SHP77 (cell line): ENCODE measurements at places on chromosomes 6 and 20.

GRCh38 chr20:62052842-62053464, 12.7 kb downstream of the TAF4 start:
- no peak for DNase-seq

DNA sequence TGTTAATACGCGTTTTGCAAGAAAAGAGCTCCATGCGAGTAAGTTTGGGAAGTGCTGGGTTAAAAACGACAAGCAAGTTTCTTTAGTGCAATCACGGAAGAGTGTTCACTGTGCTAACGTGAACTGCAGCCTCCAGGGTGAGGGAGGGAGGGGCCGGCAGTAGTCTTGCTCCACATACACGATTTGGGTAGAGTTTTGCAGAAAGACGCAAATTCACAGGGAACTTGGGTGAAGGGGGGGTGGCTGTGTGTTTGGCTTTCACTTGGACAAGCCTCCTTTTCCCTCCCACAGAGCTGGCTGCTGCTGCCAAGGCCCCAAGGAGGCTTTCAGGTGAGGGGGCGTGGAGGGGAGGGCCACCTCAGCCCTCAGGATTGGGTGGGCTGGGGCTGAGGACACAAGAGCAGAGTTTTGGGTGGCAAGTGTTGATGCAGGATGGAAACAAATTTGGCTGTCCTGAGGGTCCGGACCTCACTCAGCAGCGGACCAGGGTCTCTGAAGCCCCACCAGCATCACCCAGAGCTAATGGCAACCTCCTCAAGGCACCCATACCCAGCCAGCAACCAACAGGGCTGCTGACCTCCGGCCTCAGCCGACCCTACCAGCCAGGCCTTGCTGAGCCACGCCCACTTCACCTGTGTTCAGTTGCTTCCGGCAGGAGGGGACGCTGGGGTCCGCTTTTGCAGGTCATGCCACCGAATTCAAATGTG, 204.5 kb downstream of the ERMARD start:
- no peak for DNase-seq

DNA sequence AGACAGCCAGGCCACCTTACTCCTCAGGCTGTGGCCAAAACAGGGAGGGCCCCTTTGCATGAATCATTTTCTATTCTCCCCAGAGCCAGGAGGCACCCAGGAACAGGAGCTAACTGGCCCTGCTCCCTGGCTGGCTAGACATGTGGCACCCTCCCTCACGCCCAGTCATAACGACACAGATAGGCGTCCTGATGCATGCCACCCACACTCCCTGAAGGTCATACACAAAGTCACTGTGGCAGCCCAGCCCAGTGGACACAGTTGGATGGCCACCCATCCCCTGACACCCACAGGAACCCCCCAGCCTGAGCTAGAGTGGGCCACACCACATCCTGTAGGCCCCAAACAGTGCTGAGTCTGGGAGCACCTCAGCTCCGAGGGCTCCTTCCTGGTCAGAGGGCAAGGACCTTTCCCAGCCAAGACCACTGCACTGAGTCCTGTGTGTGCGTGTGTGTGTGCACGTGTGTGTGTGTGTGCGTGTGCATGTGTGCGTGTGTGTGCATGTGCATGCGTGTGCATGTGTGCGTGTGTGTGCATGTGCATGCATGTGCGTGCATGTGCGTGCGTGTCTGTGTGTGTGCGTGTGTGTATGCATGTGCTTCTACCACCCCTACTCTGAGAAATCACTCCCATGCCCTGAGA, 21.6 kb downstream of the TFEB start:
- no peak for DNase-seq

GRCh38 chr20:10798811-10799210, 125.0 kb upstream of the JAG1 start:
- no peak for DNase-seq

DNA sequence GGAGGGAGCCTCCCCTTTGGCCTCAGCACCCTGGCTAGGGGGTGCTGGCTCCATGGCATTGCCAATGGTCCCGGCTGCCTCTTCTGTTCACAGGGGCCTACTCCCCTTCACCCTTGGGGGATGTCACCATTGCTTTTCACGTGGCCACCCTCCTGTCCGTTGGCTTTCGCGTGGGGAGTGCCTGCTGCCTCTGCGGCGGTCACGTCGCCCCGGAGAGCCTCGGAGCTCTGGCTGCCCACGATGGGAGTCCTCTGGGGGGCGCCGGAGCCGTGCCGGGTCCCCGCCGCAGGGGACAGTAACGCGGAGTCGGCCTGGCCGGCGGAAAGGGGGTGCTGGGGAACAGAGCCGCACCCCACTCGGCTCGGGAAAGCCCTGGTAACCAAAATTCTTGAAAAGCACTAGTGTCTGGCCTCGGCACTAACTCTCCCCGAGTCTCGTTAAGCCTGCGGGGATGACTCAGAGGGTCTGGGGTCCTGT, 661 bp upstream of the HEBP2 start:
- no peak for DNase-seq

- DNase-seq: no peak
Observed at GRCh38 chr20:60381643-60382400, 423.6 kb downstream of the CDH26 start.

- DNase-seq: peak; percentile 35
Observed at GRCh38 chr20:63011798-63012197, 5.0 kb upstream of the BHLHE23 start.

GRCh38 chr6:10531942-10532341, 10.8 kb downstream of the GCNT2 start:
- no peak for DNase-seq

DNA sequence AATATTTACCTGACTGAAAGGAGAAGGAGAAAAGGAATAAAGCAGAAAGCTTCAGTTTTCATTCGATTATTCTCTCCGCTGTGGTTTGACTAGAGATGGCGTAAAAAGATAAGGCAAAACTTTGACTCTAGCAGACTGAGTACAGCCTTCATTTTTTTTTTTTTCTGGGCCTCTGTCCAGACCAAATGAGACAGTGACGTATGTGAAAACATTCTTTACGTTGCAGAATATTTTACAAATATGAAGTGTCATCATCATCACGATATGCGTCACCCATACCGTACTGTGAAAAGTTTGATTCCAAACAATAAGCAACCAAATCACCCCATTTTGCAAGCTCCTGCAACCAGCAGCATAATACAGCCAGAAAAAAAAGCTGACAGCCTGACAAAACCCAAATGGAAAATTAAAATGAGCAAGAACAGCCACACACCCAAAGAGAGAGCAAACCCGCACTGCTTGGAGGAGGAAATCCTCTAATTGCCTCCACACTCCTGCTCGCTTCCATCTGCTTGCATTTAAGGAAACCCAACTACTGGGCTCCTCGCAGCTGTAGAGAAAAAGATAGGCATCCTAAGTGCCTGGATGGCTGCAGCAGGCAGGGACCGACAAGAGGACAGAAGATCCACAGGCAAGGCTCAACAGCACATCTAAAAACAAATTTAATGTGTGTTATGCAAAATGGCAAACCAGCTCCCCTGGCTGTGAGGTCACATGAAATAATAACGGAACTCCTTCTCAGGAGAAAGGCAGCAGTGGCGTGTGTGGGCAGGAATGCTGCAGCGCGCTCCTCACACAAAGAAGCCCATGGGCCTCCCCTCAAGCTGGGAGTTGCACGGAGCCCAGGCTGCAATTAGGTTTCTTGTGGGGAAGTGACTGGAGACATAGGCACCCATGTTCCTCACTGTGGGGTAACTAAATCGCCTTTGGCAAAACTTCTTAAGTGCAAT, 113.1 kb downstream of the FYN start:
- DNase-seq: no peak

- no peak for DNase-seq
Observed at GRCh38 chr6:139248911-139249310, 42.9 kb downstream of the TXLNB start.

- no peak for DNase-seq
Observed at GRCh38 chr6:132115714-132116366, 164.7 kb upstream of the CCN2 start.

DNA sequence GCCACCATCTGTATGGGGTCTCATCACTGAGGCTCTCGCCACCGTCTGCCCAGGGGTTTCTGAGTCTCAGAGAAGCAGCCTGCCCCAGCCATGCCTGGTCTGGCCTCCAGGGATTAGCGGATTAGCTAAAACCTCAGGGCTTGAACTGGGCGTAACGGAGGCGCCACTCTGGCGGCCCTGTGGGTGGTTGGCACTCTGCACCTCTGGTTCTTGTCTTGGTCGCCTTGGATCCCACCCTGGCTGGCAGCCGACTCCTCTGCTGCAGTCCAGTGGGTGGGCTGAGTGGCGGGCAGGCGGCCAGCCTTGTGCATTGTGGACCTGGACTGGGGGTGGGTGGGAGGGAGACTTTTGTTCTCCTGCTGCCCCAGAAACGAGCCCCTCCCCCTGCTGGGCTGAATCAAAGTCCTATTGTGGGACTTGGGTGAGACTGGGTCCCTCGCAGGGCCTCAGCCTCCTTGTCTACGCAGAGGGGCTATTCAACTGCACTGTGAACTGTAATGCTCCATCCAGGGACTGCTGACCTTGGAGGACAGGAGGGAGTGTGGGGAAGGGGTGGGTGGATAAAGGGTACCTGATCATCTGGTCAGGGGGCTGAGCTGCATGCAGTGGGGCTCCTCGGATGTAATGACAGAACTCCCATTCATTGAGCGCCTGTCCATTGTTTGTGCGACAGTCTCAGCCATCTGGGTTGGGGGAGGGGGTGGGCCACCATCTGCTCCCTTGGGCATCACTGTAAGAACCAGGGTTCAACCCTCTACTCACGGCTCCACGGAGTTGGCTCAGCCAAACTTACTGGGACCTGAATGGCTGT, 23.9 kb downstream of the SUN5 start:
- DNase-seq: no peak

DNA sequence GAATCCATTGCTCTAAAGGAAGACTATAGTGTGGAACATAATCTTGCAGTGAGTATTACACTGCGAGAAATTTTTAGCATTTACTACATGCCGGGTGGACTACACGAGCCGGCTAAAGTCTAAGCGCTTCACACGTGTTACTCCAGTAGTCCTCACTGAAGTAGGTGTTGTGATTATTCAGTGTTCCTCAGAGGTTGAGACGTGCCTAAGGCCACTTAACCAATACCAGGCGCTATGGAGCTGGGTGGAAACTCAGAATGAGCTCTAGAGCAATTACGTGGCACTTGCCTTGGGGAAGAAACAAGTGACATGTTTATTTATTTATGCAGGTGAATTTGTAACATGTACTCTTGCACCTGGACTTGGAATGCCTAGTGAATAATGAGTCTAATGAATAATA, 46.4 kb downstream of the SASH1 start:
- DNase-seq: no peak

- DNase-seq: no peak
Observed at GRCh38 chr6:154522576-154522975, 12.1 kb upstream of the CNKSR3 start.

- DNase-seq: peak; percentile 19
Observed at GRCh38 chr20:4026093-4026601, 10.8 kb upstream of the RNF24 start.

DNA sequence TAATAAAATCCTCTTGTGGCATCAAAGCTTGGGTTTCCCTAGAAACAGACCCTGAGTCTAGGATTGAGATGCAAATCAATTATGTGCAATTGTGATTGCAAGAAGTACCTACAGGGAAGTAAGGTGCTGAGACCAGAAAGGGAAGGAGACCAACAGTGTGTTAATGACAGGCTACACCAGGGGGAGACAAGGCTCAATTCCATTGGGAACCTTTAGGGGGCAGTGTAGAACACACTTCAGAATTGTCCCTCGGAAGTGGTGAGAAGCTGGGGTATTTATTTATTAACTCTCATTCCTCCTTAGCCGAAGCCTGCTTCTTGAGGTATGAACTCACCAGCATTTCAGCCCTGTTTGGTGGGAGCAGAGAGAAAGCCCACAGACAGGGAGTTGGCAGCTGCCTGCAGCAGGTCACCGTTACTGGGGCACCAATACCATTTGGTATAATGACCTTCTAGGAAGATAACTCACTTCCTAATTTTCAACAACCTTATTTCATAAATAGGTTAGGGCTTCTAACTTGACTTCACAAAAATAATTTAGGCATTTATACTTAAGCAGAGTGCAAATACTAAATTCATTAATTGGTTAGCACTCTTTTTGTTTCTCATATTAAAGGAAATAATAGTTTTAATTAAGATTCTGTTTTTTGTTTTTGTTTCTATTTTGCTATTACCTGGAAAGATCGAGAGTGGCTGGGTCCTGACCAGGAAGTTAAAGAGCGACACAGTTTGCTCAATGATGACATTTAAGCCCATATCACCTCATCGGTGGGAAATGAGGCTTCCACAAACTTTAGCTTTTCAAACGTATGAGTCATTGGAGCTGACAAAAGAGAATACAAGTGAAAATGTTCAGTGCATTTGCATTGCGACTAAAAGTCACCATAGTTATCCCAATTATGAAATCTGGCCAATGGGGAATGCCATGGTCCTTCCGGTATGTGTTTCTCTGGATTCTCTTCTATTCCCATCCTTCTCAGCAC, 94.8 kb downstream of the BTBD3 start:
- peak; percentile 6 for DNase-seq

GRCh38 chr6:154508573-154509375, 1.7 kb downstream of the CNKSR3 start:
- DNase-seq: peak; percentile 24

GRCh38 chr6:297571-298232, 5.4 kb downstream of the DUSP22 start:
- no peak for DNase-seq

DNA sequence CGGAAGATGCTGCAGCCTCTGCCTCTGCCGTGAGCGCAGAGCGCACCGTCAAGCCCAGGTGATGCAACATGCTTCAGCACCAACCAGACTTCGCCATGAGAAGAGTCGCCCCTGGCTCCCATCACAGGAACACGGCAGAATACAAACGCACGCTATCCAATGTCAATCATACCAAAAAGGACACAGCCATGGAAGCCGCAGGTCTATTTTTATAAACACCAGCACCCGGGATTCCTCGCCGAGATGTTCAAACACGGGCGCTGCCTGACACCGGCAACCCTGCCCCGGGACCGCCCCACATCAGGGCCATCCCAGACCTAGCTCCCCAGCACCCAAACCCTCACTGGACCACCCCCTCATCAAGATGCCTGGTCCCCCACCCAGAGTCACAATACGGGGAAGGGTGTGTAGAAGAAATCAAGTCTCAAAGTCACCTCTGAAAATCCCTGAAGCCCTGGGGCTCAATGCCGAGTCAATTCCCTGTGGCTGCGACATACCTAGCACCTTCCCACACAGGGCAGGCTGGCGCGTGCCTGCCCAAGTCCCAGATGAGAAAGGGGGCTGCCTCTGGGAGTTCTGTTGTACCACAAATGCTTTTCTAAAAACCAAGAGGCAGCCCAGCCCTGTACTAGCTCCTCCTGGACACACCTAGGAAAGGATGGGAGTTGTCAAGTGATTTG, 17.9 kb downstream of the TAF4 start:
- no peak for DNase-seq

GRCh38 chr20:34621036-34621343, 55.9 kb downstream of the PIGU start:
- DNase-seq: no peak
